GM12865 (cell line): ENCODE measurements at places on chromosomes 3 and 15.

- DNase-seq = no peak
These were observed 61.6 kb downstream of the GJD2 start for GRCh38 chr15:34693053-34693744.

DNA sequence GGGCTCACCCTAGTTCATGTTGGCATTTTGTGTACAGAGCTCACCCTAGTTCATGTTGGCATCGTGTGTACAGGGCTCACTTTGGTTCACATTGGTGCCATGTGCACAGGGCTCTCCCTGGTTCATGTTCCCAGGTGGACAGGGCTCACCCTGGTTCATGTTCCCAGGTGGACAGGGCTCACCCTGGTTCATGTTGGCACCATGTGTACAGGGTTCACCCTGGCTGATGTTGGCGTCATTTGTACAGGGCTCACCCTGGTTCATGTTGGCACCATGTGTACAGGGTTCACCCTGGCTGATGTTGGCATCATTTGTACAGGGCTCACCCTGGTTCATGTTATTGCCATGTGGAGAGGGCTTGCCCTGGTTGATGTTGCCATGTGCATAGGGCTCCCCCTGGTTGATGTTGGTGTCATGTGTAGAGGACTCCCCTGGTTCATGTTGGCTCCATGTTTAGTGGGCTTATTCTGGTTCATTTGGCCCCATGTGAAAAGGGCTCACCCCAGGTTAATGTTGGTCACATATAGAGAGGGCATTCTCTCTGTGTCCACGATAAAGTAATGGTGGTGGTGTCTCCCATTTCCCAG, 31.7 kb upstream of the NR2C2 start:
- DNase-seq = no peak

DNA sequence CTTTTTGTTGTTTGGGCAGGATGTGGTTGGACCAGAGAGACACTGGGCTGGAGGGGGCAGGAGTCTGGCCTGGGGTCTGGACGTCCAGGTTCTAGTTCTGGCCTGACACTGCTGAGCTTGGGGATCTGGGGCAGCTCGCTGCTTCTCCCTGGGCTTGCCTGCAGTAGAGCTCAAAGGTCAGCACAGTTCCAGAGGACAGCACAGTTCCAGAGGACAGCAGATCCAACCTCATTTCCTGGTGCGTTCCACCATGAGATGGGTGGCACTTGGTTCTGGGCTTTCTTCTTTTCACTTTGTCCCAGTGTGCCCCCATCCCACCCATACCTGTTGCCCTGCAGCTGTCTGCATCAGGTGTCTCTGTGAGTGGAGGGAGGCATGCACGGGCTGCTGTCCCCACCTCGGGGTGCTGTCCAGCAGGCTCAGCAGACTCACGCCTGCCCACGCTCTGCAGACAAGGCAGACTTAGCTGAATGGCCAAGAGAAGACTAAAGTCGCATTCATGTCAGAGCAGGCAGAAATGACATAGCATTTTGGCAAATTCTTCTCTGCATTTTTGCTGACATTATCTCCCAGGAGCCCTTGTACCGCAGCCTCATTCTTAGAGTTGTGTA, 16.7 kb downstream of the CACNA2D3 start:
- DNase-seq = no peak

DNA sequence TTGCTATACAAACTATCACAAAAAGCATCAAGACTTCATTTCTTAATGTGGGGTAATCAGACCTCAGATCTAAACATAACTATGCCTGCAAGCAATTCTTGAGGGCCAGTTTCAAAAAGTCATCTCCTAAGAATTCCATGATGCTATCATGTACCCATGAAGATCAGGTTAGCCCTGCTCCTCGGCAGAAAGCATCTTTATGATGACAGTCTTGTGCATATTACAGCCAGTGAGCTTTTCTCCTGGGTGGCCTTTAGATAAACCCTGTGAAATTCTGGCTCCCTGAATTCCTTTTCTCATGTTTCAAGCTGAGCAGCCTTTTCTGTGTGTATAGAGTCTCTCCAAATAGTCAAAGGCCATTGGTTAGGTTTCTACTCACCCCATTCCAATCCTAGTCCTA, 201.9 kb upstream of the MCTP2 start:
- no peak for DNase-seq

GRCh38 chr3:17469954-17470353, 272.5 kb downstream of the TBC1D5 start:
- DNase-seq = no peak

GRCh38 chr15:76426941-76427340, 90.4 kb downstream of the ISL2 start:
- peak; percentile 28 for DNase-seq

GRCh38 chr3:27319847-27320526, 49.2 kb downstream of the NEK10 start:
- no peak for DNase-seq

GRCh38 chr3:187679638-187680396, 9.6 kb upstream of the SST start:
- DNase-seq = peak; percentile 73

DNA sequence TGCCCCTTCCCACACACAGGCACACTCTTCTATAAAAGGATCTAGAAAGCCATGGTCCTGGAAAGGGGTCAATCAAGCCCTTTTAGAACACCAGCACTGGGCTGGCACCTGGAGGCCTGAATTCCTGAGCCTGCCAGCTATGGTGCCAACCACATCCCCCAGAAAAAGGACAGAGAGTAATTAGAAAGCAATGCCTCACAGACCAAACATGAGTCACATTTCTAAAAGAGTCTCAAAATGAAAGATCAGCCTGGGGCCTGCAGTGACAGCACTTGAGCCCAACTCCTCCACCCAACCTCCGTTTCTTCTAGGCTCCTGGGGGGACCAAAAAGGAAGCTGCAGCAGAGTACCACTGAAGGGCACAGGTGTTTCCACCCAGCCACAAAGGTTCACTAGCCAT, 14.1 kb downstream of the MYLK start:
- DNase-seq = no peak

GRCh38 chr3:127233371-127233770, 40.4 kb downstream of the PRR23E start:
- no peak for DNase-seq

GRCh38 chr3:38311476-38311875, 29.4 kb downstream of the SLC22A14 start:
- no peak for DNase-seq

DNA sequence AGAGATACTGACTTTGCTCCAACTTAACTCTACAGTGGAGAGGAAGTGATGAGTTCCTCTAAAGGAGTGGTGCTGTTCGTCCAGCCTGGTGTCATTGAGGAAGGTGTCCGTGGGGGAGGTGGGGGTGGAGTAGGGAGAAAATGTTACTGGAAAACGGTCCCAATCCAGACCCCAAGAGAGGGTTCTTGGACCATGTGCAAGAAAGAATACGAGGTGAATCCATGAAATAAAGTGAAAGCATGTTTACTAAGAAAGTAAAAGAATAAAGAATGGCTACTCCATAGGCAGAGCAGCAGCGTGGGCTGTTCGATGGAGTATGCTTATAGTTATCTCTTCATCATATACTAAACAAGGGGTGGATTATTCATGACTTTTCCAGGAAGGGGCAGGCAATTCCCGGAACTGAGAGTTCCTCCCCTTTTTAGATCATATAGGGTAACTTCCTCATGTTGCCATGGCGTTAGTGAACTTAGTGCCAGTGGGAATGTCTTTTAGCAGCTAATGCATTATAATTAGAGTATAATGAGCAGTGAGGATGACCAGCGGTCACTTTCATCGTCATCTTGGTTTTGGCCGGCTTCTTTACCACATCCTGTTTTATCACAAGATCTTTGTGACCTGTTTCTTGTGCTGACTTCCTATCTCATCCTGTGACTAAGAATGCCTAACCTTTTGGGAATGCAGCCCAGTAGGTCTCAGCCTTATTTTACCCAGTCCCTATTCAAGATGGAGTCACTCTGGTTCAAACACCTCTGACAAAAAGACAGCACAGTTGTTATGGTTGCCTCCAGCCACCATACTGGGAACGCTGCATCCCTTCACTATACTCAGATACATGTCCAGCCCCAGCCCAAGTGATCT, 38.6 kb downstream of the CLEC3B start:
- no peak for DNase-seq

GRCh38 chr15:69860321-69860720, 237.4 kb downstream of the TLE3 start:
- DNase-seq = no peak

DNA sequence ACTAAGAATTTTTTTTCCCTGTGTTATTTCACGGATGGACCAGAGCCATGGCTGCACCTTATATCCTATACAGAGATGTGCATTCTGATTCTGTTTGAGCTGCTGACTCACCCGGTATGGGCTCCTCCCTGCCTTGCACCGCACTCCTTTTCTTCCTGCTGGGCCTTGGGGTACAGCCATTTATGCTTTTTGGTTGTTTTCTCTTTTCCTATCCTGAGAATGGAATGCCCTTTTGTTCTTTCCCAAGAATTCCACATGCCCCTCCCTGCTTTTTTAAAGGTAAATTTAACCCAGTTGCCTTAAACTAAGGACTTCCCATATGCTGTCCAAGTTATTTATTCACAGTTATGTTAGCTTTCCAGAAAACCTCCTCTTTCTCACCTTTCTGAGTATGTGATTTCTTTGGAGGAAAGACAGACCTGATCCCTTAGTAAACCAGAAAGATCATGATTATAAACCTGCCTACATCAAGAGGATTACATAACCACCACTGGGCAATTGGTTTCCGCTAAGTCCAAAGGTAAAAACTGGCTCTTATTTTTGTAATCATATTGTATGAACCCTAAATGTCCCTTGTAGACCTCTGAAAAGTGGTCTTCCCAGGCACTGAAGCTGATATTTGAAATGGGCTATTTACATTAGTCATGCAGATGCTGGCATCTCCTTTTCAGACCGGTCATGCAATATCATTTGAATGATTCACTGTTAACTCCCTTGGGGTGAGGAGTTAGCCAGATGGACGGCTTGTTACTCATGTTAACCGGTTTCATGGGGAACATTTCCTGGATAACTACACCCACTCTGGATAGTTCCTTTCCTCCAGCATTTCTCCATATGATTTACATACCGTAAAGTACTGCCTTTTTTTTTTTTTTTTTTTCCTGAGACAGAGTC, 45.5 kb downstream of the TMOD3 start:
- DNase-seq = no peak

GRCh38 chr3:140597792-140598191, 80.1 kb upstream of the TRIM42 start:
- DNase-seq = no peak

DNA sequence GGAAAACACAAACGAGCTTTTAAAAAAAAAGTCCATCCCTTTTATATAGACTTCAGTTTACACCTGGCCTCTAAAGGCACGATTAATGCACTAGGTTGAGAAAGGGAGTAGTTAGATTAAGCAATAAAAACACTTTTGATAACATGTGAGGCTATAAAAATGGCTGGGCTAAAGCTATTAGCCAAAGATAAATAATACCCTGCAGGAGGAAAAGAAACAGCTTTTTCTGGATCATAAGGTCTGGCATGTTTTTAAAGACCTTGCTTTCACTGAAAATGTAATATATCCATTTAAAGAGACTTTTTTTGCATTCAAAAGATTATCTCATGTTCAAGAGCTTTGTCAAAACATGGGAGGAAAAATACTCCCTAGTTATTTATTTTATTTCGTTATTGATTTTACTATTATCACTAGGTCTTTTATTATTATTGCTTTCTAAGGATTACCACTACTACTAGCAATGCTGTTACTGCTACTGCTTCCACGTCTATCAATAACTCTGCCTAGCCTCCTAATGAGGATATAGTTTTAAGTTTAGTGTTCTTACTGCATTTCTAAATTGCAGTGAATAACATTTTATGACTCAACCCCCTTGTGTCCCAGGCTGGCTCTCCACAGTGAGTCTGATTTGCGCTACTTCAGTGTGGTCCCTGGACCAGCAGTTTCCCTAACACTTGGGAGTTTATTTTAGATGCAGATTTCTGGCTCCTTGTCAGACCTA, 93.4 kb downstream of the THRB start:
- DNase-seq = no peak

GRCh38 chr3:121758727-121759450, 9.3 kb upstream of the GOLGB1 start:
- no peak for DNase-seq

- peak; percentile 57 for DNase-seq
These were observed 52.2 kb downstream of the TP53BP1 start for GRCh38 chr15:43440721-43441281.

DNA sequence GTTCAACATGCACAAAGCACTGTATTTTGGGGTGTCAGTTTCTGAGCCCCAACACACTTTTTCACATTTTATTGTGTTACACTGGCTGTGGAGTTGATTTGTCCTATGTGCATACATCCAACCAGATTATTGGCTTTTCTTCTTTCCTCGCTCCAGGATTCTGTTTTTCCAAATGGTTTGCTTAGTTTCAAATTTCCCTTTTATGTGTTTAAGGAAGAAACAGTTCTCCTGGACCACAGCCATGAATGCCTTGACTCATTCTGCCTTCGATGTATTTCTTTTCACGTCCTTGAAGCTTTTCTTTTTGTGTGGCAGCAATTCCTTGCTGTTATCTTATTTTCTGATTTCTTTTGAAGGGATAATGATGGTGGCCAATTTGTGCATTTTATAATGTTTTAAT, 53.8 kb downstream of the CACNA2D3 start:
- DNase-seq = no peak

DNA sequence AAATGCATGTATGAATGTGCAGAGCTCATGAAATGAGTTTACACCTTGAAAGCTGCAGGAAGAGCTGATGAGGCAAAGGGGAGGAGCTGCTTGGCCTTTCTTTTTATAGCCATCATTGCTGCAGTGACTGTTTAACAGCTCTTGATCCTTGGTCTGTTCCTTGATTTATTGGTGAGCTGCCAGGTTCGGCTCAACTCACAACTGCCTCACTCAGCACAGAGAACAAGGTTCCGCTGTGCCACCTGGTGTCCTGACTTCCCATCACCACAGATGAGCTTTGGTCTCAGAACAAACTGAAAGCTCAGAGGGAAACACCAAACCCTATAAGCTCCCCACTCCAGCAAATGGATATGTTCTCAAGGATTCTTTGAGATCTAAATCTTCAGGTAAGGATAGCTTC, 626.1 kb downstream of the MAGI1 start:
- DNase-seq = no peak

DNA sequence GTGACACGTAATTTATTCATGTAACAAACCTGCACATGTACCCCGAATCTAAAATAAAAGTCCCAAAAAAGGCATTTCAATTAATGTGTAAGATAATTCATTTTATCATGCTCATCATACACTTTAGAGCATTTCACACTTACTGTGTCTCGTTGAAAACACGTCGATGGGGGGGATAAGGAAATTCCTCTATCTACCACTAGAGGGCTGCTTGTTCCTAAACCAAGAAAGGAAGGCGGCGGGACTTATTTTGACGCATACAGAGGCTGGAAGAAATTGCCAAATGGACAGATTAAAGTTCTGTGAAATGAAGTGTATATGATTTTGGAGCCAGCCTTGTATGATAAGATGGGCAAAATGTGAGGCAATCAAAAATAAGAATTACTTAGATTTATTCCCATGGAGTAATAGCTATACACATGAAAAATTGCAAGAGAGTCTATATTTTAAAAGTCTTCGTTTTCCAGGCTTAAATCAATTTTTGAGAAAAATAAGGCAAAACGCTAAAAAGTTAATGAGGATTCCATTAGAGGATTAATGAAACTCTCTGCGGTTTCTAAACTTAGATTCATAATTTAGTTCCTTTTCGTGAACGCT, 346.8 kb downstream of the CNTN3 start:
- peak; percentile 59 for DNase-seq

- DNase-seq = no peak
These were observed 66.6 kb upstream of the TAMM41 start for GRCh38 chr3:11913316-11913715.
